ENCODE measurements at places on chromosomes 4 and X.
A peak's percentile ranks its signal among the peaks of the same experiment; 100 is the strongest.

DNA sequence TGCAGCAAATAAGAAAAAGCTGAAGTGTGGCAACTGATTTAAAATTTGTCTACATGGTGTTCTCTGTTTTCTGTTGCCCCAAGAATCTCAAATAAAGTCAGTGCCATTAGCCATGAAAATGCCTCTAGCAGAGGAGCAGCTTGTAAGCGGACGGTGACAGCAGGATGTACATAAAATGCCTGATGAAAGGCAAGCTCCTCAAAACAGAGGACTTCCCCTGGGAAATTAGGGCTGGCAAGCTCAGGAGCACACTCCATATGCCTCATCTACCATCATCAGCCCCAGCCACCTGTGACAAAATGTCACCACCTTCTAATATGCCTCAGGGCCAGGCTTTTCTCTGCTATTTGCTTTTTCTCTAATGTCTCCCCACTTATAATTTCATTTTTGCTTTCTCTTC is 54.5 kb downstream of the ASB9 start:
- no peak for DNase-seq

DNA sequence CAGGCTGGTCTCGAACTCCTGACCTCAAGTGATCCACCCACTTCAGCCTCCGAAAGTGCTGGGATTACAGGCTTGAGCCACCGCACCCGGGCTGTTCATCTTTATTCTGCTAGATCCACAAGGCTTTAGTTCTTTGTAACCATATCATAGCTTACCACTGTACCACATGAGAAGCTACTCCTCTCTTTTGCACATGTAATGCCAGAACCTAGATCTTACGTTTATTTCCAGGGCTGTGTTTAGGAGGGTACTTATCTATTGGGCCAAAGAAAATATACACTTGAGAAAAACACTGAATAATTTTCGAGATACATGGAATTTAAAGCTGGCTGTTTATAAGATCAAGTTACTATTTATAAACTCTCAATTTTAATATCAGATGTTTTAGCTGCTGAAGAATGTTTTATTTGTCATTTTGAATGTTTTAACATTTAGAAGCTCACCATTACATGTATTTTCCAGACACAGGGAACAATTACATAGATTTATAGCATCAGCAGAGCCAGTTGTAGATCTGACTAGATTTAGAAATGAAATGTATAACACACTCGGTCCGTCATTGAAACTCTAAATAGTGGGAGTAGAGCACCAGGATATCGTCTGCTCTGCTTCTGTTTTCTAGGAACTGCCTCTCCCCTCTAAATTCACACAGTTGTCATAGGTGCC is 155.3 kb upstream of the HAND2 start:
- DNase-seq: no peak

DNA sequence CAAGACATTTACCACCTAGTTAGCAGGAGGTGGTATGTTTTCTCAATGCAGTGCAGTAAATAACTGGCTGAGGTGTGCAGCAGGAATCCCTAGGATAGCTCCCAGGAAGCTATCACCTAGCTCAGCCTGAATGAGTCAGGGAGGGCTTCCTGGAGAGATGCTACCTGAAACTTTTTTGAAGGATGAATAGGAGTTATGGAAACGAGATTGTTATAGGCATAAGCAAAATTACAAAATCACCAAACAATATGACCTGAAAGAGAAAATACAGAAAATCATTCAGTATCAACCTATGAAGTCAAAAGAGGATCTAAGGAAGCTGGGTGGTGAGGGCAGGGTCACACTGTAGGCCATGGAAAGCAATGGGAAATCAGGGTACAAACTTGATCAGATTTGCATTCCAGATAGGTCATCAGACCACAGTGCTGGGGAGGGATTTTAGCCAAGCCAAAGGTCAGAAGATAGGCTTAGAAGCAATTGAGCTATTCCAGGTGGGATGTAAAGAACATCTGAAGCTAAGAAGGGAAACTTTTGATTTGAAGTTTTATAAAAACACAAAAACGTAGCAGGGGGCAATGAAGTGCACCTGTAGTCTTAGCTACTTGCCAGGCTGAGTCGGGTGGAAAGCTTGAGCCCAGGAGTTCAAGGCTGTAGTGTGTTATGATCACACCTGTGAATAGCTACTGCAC is 11.3 kb downstream of the AREG start:
- no peak for DNase-seq

GRCh38 chrX:153750127-153750774 is 13.8 kb upstream of the PLXNB3 start:
- DNase-seq: peak; percentile 11

DNA sequence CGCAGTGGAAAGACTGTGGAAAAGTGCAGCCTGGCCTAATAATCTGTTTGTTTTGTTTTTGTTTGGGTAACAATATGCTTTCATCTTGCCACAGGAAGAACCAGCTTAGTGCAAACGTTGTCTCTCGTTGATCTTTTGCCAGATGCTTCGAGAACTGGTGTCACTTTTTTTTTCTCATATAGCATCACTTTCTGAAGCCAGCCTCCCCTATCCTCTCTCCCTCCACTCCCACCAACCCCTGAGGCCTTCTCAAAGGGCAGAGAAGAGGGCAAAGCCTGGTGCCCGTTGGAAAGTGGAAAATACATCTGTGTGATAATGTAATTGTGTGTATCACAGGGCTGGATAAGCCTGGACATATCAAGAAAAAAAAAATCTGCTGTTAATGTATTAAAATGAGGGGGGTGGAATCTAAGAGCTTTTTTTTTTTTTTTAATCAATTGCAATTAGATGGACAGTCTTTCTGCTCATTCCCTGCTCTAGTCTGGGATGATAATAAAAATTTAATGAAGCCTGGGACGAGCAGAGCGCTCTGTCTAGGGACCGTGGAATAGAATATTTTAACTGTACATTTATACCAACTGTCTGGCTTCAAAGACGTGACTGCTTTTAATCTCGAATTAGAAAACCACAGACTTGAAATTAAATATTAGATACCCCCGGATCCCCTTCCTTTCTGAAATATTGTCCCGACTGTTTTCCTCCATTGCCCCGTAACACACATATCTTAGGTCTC is 8.1 kb downstream of the POU4F2 start:
- DNase-seq: no peak

GRCh38 chrX:143998261-143998660 is 114.4 kb downstream of the UBE2NL start:
- no peak for DNase-seq

DNA sequence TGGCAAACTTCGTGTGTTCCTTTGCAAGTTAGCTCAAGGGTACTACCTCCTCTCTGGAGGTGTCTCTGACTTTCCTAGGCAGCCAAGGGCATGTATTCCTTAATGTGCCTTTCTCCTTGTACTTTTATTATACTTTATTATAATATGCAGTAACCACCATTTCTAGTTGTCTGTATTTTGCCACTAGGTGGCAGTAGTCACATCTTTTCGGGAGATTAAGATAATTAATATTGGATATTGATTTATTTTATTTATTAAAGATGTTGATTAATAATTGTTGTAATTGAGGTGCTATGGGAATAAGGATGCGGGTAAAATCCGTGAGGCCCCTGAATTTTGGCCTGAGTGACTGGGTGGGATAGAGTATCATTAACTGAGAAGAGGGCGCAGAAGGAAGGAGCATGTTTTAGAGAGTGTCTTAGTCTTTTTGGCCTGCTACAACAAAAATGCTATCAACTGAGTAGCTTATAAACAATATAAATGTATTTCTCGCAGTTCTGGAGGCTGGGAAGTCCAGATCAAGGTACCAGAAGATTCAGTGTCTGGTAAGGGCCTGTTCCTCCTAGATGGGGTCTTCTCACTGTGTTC is 153.3 kb downstream of the TMEM164 start:
- DNase-seq: no peak

Measured in WERI-Rb-1 (cell line).